Suppressor macrophage (primary cell): ENCODE measurements at places on chromosomes 2 and 18.

DNA sequence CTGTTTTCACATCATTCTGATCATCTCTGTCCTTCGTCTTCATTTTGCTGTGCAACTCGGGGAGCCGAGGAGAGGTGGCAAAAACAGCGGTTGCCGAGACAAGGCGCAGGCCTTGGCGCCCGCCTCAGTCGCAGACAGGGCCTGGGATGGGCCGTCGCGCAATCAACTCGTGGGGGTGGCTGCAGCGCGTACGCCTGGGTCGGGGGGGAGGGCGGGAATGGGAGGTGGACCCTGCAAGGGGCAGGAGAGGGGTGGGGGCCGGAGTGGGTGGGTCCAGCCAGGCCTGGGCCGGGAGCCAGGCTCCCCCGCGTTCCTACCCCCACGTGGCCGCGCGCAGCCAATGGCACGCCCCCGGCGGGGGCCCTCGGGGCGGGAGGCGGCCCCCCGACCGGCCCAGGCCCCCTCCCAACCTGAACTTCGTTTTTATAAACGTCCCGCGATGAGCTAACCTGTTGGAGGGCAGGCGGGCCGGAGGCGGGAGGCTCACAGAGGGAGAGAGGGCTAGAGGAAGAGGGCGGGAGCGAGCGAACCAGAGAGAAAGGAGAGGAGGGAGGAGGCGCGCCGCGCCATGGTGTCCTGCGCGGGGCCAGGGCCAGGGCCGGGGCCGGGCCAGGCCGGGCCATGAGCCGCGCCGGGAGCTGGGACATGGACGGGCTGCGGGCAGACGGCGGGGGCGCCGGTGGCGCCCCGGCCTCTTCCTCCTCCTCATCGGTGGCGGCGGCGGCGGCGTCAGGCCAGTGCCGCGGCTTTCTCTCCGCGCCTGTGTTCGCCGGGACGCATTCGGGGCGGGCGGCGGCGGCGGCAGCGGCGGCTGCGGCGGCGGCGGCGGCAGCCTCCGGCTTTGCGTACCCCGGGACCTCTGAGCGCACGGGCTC, at the start of gene HOXD13:
TSS of gene HOXD13 (plus strand) at position 452 of the 875 bp plus-strand sequence. CDS start at position 622, 170 bp downstream.
- DNase-seq: no peak

DNA sequence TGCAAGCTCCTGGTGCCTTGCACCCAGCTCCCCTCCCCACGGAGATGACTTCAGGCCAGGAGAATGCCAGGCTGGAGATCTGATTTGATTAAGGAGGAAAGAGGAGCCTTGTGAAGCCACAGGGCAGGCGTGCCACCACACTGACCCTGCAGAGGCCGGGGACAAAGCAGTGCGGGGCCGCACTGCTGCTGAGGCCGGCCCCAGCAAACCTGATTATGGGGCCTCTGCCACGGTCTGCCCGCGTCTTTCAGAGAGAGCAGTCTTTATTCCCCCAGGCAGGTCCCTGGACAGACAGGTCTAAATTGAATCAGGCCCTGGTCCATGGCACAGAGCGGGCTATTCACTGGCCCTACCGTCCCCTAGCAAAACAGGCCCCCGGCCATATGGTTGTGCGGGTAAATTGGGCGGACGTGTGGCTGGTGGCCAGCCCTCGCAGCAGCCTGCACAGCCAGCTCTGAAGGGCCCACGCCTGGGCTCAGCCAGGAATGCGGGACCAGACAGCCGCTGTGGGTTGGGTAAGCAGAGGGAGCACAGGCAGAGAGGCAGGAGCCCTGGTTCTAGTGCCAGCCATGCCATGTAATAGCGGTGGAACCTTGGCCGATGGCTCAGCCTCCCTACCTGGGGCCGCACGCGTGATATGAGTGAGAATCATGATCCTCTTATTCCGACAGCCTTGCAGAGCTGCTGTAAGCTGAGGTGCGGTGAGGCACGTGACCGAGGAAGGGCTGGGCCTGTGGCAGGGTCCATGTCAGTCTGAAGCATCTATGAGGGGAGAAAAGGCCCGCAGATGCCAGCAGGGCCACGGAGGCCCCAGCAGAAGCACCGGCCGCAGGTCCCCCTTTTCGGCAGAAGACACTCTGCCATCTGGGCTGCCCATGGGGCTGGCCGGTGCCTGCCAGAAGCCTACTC, 97.3 kb upstream of the MYCN start:
- DNase-seq: no peak

DNA sequence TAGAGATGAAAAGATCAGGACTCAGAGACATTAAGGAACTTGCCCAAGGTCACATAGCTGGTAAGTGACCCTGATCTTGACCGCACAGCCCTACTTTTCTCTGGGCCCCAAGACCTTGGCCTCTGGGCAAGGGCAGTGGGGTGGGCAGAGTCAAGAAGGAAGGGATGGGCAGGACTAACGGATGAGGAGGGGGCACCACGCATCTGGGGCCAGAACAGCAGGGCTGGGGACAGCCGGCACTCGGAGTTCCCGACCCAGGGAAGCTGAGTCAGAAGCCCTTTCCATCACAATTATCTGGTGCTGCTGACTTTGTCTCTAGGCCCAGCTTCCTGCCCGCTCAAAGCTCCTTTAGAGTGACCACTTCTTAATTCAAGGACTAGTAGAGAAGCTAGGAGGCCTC, 14.4 kb downstream of the CFAP65 start:
- no peak for DNase-seq

GRCh38 chr18:26710470-26711096, 154.9 kb downstream of the AQP4 start:
- DNase-seq: peak; percentile 50

DNA sequence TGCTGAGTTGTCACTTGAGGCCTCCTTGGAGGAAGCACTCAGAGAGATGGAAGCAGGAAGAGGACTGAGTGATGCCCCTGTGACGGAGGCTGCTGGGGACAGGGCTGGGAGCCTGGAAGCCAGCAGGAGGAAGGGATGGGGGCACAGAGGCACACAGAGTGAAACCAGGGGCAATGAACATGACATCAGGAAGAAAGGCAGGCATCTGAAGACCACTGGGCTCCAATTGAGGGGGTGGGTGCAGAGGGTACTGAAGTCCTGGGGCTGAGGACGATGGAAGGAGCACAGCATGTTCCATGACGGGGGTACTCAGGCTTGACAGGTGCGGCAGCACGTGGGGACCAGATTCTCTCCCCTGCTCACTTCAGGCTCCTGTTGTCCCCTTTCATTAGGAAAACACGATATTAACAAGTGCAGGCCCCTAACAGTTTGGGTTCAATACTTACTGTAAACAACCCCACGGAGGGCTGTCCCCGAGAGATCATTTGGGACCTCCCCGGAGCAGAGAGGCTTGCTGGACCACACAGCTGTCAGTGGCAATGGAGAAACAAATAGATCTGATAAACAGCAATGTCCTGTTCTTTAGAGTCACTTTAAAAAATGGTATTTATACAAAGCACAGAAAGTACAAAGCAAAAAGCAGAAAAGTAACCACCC, 8.7 kb downstream of the INPP5D start:
- peak; percentile 32 for DNase-seq

GRCh38 chr2:109143214-109144187, 14.5 kb downstream of the SH3RF3 start:
- DNase-seq: no peak

GRCh38 chr18:69447886-69448285, 47.2 kb downstream of the DOK6 start:
- DNase-seq: no peak

- no peak for DNase-seq
Observed at GRCh38 chr2:73532381-73532780, 109.8 kb downstream of the NAT8 start.

DNA sequence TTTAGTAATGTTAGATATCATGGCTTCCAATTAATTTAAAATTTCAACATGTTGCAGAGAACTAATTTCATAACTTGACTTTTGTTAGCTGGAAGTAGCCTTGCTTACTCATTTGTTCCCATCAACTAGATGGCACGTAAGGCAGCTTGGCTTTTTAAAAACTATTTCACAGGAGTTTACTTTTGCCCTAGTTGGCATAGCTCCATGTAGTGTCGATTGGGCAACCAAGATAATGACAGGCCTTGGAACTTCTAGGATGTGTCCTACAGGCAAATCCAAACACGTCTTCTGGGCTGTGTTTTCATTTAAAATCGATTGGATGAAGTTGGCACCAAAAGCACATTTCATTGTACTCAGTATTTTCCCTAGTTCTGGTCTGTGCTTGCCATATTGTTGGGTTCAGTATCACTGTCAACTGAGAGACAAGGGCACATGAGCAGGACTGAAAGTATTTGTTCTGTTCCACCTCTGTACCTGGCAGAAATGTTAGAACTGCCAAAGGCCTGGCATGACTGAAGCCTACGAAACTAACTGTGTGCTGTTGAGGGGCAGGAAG, 29.4 kb downstream of the HADHB start:
- DNase-seq: peak; percentile 80

- no peak for DNase-seq
Observed at GRCh38 chr2:30039101-30039500, 107.7 kb upstream of the YPEL5 start.

DNA sequence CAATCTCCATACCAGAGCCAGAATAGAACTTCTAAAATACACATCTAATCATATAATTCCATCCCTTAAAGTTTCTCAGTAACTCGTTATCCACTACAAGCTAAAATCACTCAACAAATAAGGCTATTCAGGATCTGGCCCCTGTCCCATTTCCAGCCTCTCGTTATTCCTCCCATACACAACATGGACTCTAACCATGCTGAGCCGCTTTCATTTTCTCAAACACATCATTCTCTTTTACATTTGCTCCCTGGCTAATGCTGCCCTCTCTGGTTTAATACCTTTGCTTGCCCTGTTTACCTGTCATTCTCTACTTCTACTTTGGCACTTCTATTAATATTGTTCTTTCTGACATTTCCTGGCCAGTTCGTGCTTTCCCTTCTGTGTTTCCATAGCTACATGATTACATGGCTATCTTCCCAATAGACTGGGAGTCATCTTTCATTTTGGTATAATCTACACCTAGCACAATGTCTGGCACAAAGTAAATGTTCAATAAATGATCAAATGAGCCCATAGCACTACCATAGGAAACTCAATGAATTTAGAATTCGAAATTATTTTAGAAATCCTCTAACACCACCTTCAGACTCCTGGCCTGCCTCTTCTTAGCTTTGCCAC, 163.6 kb upstream of the VRK2 start:
- no peak for DNase-seq
